ENCODE measurements at places on chromosomes 12 and 14.

DNA sequence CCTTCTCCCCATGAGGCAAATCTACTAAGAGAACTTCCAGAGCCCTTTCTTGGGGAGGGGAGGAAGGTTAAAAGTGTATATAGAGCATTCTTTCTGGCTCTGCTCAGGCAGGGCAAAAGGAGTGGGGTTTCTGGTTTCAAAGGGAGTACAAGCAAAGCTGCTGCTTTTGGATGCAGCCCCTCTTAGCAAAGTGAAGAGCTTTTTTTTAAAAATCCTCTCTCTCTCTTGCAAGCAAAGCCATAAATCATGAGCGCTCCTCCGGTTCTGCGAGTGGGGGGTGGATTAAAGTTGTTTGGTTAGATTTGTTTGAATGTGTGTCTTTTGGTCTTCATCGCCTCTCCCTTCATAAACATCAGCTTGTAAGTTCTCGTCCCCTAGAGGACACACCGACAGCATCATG lies 546.6 kb upstream of the TBX3 start:
- DNase-seq, result no peak

- DNase-seq, result no peak
Observed at GRCh38 chr12:52200781-52201450, 9.1 kb upstream of the KRT80 start.

DNA sequence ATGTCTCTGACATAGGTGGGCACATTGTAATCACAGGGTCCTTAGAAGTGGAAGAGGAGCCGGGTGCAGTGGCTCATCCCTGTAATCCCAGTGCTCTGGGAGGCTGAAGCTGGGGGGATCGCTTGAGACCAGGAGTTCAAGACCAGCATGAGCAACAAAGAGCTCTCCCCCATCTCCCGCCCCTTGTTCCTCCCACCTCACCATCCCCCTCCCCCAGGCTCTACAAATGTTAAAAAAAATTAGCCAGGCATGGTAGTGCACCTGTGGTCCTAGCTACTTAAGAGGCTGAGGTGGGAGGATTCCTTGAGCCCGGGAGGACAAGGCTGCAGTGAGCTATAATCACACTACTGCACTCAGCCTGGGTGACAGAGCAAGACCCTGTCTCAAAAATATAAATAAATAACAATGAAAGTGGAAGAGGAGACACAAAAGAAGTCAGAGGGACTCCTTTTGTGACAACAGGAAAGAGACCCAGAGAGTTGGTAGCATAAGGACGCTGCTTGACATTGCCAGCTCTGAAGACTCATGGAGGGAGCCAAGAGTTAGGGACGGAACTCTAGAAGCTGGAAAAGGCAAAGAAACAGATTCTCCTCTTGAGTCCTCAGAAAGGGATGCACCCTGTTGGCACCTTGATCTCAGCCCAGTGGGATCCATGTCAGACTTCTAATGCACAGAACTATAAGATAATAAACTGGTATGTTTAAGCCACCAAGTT lies 29.6 kb upstream of the CSRP2 start:
- DNase-seq, result no peak

GRCh38 chr14:46323404-46323762 lies 328.2 kb downstream of the RPL10L start:
- DNase-seq, result no peak

DNA sequence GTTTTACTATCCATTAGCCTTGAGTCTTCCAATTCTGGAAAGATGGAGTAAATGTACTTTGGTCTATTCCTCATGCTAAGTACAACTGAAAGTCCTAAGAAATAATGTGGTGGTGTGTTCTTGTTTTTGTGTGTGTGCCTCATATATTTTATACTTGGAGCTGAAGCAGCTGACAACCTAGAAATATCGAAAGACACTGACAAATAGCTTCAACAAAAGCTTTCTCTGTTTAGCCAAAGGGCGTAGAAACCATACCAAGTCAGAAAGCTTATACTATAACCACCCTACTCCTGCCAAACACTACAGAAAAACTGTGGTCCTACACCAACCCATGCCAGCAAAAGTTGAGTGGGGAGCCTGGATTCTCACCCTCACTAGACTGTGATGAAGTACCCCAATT lies 188.4 kb downstream of the GPHN start:
- no peak for DNase-seq

- peak; percentile 44 for DNase-seq
Observed at GRCh38 chr14:49892301-49892635, 614 bp upstream of the ARF6 start.

DNA sequence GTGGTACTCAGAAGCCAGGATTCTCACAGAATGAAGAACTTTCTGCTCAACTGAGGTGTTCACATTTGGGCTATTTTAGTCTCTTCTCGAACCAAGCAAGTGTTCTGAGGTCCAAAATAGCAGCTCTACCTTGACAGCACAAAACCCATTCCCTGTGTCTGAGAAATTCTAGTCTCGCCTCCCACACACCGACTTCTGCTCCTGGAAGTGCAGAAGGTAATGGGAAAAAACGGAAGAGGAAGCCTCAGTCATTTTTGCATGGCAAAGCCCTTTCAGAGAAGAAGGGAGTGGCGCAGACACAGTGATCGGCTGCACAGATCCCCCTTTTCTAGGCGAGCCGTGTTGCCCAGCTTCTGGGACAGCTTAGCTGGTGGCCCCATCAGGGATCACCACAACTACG lies 31.2 kb upstream of the VPS33A start:
- no peak for DNase-seq

- DNase-seq, result no peak
Observed at GRCh38 chr12:116556964-116557698, 2.0 kb upstream of the MAP1LC3B2 start.

DNA sequence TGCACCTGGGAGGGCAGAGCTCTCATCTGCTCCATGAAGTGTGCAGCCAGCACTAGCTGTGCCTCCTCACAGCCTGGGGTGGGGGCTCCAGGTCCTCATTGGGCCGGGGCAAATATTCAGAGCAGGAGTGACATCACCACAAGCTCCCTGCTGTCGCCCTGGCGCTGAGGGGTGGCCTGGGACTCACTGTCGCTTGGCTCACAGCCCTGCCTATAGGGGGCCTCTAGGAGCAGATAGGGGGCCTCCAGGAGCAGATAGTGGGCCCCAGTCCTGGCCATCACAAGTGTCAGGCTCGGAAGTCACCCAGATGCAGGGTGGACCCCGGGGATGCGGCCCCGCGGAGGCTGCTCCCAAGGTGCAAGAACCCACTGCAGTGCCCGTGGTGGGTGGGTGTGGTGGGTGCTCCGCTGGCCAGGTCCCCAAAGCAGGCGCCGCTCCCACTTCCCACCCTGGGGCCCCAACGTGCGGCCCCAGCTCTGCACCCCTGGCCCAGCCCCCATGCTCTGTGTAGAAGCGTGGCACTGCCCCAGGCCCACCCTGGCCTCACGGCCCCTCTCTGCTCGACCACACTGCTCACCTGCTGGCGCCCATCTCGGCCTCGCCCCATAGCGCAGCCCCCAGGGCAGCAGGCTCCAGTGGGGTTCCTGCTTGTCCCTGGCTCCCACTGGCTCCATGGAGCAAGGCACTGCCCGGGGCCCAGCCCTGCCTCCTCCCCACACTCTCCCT lies 18.0 kb downstream of the SYNJ2BP start:
- no peak for DNase-seq

GRCh38 chr12:68865399-68866164 lies 57.6 kb downstream of the MDM2 start:
- no peak for DNase-seq

GRCh38 chr12:79982086-79983062 lies 47.5 kb upstream of the PPP1R12A start:
- no peak for DNase-seq

DNA sequence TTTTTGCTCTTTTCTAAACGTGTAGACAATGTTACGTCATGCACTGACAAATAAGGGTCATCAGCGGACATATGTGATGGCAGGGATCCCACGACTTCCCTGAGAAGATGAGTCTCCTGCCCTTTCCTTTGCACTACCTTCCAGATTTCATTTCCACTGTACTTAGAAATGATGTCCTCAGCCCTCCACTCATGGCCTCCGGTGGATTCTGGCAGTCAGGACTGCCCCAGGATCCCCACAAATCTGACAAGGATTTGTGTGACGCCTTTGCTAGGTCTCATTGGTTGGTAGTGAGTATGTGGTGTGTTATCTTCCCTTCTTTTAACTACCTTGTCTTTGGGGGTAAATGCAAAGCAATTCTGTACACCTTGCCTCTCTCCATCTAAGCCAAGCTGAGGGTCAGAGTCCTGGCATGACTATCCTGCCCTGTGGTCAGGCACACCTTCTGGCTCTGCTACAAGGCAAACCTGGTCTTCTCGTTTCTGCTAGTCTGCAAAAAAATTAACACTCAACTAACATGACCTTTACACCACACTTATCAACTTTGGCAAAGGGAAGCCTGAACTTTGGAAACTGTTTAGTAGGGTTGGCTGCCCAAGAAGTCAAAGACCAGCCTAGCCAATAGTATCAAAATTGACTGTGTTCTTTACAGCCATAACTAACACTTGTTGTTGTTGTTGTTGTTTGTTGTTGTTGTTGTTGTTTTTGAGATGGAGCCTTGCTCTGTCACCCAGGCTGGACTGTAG lies 17.3 kb upstream of the DHRS4 start:
- no peak for DNase-seq

- DNase-seq, result no peak
Observed at GRCh38 chr12:110966081-110966760, 45.8 kb upstream of the MYL2 start.

DNA sequence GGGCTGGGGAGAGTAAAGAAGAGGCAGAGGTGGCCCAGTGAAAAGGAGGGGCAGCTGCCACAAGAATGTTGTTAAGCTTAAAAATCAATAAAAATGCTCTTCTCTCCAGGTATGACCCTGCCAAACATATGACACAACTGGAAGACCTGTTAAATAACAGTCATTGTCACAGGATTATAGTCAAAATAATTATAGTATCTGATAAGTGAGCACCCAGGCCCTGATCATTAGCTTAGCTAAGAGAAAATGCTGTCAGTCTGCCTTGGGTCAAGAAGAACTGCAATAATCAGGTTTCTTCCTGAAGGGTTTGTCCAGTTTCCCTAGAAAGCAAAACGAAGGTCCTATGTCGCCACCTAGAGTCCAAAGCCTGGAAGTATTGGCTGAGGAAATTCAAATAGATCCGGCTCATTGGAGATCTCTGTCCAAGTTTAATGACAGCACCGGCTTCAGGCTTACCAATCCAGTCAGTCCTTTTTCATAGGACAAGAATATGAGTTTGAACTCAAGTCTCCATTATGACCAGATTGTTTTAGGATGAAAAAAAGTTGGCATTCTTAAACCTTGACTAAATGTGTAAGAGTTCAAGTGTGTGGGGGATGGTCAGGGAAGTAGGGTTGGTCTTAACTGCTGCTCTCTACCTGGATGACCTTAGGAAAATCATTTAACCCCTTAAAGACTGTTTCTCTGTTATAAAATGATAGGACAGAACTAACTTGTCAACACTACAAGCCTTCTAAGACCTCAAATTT lies 22.5 kb upstream of the NKX2-8 start:
- DNase-seq, result peak; percentile 25

- DNase-seq, result no peak
Observed at GRCh38 chr12:105272814-105273416, 36.9 kb upstream of the APPL2 start.

GRCh38 chr14:58735596-58735995 lies 97.8 kb downstream of the DACT1 start:
- DNase-seq, result no peak

DNA sequence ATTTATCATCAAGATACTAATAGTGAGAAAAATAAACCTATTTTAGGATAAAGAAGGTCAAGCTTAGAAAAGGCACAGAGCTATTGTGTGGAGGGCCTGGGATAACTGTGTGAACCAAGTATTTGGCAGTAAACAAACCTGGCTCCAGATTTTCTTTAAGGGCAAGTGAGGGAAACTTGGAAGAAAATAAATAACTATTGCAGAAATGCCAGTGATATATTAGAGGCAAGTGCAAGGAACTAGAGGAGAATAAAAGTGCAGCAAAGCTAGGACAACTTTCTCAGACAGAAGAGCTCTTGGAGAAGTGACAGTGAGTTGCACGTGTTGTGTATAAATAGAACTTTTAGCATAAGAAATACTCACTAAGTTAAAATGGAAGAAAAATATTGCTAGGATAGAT lies 83.7 kb downstream of the PRKD1 start:
- DNase-seq, result no peak

GRCh38 chr14:95543021-95543420 lies 8.2 kb downstream of the GLRX5 start:
- no peak for DNase-seq

GRCh38 chr12:27614866-27615265 lies 81.4 kb upstream of the REP15 start:
- DNase-seq, result no peak

DNA sequence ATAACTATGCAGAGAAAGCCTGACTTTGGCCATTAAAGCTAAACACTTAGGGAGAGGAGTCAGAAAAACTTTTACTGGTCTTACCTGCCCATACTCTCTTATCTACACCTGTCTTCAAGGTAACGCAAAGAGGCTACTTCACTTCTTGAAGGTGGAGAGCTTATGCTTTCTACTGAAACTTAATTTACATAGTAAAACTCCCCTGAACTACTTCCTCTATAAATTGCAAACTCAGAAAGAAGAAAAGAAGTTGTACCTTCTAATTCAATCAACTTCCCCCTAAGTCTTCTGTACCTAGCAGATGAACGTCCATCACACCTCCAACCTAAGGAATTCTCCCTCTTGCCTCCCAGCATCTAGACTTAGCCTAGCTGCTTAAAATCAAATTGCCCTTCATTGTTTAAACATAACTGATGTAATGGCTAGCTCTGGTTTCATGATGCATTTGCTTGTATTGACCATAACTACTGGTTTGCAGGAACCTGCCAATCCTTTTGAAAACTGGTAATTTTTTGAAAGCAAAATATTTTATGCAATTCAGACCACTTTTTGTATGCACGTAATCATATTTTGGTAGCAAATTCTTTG lies 87.7 kb downstream of the STON2 start:
- DNase-seq, result no peak

DNA sequence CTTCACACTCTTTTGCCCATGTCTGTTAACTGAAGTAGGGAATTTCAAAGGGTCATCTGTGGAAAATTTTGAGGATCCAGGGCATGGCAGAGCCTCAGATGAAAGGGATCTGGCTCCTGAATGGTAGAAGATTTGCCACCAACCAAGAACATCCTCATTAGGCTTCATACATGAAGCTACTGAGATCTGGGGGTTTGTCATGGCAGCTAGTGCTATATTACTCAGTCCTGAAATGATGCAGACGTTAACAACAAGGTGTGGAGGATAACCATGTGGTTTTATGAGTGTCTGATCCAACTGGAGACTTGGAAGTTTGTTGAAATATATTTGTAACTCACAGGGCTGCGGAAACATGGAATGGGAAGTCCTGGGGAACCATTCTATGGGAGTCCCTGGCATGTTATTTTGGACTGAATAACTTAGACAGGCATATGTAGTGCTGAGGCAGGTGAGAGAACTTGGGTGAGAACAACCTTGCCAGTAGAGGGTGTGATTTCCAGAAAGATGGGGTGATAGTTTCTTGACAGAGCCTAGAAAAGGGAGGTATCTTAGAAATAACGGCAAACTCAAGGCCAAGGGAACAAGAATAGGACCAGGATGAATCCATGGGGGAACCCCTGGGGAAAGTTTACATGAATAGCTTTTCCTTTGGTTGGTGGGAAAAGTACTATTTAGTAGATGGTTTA lies 42.0 kb upstream of the C12orf75 start:
- no peak for DNase-seq

- no peak for DNase-seq
Observed at GRCh38 chr14:105393151-105393550, 5.2 kb upstream of the TEX22 start.

- DNase-seq, result no peak
Observed at GRCh38 chr14:70168406-70168805, 20.3 kb downstream of the SLC8A3 start.

- DNase-seq, result no peak
Observed at GRCh38 chr12:2735432-2735831, 59.3 kb upstream of the FKBP4 start.
